ENCODE measurements at places on chromosomes 6 and 20.

DNA sequence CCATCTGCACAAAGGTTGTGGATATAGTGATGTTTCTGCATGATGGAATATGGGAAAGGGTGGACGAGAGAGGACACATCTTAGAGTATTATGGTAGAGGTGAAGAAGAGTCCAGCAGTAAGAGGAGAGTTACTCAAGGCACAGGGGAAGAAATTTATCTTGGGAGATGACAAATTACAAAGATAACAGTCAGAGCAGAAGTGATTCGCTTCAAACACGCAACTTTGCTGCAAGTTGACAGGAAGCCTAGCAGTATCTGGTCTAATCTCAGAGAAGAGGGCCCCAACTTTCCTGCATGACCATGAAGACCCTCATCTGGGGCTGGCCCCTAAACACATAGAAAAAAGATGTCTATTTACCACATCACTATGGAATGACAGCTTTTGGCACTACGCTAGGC is 1.2 kb upstream of the CALHM6 start:
- DNase-seq: no peak

DNA sequence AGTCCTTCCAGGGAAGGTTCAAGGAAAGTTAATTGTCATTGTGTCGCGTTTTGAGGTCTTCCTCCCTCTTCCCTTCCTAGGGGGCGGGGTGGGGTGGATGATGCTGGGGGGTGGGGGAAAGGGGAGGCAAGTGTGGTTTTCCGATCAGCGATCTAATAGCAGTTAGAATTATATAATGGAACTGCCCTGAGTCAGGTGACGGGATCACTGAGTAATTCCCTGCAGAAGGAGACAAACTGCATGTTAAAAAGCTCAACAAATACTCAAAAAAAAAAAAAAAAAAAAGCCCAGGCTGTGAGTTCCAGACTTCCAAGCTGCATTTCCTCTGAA is 240.4 kb downstream of the PHACTR1 start:
- no peak for DNase-seq

DNA sequence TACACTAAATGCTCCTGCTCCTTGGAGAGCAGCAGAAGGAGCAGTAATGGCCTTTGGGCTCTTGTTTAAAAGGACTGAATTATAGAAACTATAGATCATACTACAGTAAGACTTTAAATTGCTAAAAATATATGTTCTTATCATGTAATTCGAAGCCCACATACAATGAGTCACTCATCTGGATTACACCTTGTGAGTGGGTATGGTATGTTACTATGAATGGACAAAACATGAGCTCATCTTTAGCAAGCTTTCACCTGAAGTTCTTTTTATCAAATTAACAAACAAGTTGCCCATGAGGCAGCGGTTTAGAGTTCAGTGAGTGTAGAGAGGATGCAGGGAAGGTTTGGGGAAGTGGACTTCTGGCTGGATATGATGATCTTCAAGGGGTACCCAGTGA is 114.4 kb upstream of the CCN2 start:
- no peak for DNase-seq

GRCh38 chr6:2480267-2480966 is 235.0 kb upstream of the GMDS start:
- peak; percentile 68 for DNase-seq

GRCh38 chr6:118740372-118740771 is 89.0 kb upstream of the CEP85L start:
- no peak for DNase-seq

DNA sequence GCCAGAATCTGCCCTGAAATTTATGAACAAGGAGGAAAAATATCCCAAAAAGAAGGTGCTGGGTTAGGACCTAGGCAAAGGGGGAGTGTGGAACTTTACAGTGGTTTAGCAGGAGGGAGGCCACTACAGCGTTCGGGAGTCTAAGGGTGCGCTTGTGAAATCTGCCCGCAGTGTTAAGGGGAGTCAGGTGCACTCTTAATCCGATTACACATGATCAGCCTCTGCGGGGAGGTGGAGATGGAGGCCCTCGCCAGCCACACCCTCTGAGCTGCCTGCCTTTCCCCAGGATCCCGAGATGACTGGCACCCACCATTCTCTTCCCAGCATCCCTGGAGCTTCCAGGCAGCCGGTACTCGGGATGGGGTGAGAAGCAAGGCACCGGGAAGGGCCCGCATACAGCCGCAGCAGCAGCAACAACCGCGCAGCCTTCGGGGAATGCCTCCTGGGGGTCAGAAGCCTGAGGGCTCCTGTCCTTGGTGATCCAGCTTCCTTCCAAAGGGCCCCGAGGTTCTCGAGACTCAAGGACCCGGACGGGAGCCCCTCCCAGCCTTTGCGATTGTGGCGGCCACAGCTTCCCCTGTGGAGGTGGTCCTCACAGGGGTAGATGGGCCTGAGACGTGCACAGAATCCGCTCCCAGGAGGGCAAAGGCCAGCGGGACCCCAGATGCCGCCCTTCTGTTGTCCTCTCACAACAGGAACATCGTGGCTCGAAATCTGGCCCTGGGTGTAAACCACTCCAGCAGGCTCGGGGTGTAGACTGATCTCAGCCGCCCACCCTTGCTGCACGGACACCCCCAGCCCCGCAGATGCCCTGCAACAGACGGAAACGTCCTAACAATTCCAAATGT is 57.3 kb upstream of the CST7 start:
- DNase-seq: no peak

- no peak for DNase-seq
Observed at GRCh38 chr20:20820785-20821483, 108.5 kb upstream of the RALGAPA2 start.

GRCh38 chr6:14767226-14767625 is 478.6 kb upstream of the JARID2 start:
- no peak for DNase-seq

- peak; percentile 25 for DNase-seq
Observed at GRCh38 chr6:101114703-101115102, 233.6 kb upstream of the ASCC3 start.

GRCh38 chr6:31918069-31918720 is 9.3 kb upstream of the C2 start:
- no peak for DNase-seq

- DNase-seq: no peak
Observed at GRCh38 chr6:101344885-101345284, 48.6 kb upstream of the GRIK2 start.

DNA sequence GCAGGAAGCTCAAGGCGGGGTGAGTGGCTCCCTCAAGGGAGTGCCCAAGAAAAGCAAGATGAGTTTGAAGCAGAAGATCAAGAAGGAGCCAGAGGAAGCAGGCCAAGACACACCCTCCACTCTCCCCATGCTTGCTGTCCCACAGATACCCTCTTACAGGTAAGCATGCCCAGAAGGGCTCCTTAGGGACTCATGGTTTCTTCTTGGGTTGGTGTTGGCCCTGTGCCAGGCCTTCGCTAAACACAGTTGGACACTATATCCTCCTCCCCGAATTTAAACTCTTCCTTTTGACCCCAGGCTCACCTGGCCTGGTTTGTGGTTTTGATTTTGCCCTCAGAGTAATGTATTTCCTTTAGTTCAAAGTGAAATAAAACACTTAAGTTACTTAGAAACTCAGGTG is 5.1 kb downstream of the BRPF3 start:
- no peak for DNase-seq

- DNase-seq: no peak
Observed at GRCh38 chr6:42131531-42131930, 10.9 kb downstream of the C6orf132 start.

- DNase-seq: peak; percentile 24
Observed at GRCh38 chr20:50762045-50762422, 30.7 kb downstream of the PARD6B start.

GRCh38 chr6:56891754-56892153 is 63.2 kb upstream of the BEND6 start:
- no peak for DNase-seq

GRCh38 chr6:154994836-154995253 is 270 bp upstream of the TIAM2 start:
- no peak for DNase-seq

GRCh38 chr6:90415178-90415577 is 118.5 kb upstream of the BACH2 start:
- no peak for DNase-seq

DNA sequence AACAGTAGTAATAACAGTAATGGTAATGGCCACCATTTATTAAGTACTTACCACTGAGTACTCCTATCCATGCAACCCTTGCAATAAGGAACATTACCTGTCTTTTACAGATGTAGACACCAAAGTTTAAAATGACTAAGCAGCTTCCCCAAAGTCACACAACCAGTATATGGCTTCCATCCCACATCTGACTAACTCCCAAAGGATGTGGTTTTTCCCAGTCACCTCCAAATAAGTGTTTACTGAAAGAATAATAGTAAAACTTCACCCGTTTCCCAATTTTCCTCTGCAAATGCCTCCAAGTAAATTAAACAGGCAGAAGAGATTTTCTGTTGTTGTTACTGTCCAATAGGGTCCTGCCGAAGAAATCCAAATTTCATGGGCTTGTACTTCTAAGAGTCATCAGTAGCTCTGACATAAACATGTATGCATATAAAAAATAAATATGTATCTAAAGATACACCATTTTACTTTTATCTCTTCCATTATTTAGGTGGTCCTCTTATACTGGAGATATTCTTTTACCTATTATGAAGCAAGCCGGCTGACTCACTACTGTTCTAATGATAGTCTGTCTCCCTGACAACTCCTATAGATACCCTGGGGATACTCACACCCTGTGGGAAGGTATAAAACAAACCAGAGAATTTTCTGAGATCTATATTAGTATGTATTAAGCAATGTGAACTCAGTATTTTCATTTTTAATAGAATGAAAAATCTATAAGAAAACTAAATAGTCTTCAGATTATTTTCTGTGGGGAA is 77.9 kb upstream of the ID4 start:
- DNase-seq: no peak

DNA sequence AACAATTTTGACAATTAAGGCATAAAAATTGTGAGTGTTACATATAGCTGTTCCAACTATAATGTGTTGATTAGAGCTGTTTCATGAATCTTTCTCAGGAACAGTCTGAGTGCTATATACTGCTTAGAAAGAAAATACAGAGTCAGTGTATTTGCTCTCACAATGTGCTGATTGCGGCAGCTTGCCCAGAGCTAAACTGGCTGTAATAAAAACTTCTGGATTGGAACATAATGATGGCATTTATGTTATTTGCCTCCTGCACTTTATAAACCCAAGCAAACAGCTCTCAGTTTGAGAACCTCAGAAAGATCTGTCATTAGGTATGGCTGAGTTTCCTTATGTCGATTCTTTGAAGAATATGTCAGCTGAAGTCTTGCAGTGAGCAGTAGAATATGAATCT is 29.5 kb downstream of the FLRT3 start:
- DNase-seq: no peak

GRCh38 chr6:13013681-13014503 is 297.3 kb downstream of the PHACTR1 start:
- no peak for DNase-seq

DNA sequence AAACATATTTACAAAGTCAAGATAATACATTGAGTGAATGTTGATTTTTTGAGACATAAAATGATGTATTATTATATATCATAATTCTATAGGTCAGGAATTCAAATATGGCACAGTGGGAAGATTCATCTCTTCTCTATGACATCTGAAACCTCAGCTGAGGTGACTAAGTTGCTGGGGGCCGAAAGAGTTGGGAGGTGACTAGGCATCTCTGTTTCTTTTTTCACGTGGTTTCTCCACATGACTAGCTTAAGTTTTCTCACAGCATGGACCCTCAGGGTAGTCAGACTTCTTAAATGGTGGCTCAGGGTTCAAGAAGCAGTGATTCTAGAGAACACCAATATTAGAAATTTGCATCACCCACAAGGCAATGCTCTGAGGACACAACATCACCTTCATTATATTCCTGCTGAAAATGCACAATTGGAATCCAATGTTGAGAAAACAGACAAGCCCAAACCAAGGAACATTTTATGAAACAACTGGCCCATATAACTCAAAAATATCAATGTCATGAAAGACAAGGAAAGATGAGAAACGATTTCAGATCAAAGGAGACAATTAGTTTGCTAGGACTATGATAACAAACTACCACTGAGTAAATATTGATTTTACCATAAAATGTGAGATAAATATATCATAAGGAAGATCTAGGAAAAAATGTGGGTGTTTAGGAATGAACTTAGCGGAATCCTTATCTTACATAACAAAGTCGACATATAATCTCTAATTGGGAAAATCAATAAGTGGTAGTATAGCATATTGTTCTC is 273.3 kb upstream of the IRAK1BP1 start:
- DNase-seq: no peak
